ENCODE measurements at places on chromosomes 5 and 9.

DNA sequence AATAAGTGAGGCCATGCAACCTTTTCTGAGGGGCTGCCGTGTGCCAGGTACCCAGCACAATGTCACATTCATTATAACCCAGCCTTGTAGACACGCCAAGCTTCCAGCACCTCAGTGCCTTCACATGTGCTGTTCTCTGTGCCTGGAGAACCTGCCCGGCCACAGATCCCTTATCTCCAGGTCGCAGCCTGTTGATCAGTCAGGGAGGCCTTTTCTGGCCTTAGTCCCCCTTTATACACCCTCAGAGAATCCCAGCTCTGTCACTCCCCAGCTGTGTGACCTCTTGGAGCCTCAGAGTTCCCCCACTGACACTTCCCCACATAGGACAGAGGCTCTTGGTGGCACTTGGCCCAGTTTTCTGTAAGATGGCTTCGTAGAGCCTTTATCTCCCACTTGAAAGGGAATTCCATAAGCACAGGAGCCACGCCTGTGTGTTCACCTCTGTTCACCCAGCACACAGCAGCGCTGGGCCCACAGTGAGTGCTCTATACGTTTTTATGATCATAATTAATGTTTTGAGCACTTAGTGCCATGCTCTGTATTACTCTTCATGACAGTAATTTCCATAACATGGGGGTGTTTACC, 38.7 kb downstream of the NEURL1B start:
- DNase-seq: no peak

GRCh38 chr5:180333661-180334060, 19.5 kb downstream of the GFPT2 start:
- no peak for DNase-seq

- DNase-seq: peak; percentile 83
Observed at GRCh38 chr5:150544611-150545219, 36.8 kb downstream of the NDST1 start.

DNA sequence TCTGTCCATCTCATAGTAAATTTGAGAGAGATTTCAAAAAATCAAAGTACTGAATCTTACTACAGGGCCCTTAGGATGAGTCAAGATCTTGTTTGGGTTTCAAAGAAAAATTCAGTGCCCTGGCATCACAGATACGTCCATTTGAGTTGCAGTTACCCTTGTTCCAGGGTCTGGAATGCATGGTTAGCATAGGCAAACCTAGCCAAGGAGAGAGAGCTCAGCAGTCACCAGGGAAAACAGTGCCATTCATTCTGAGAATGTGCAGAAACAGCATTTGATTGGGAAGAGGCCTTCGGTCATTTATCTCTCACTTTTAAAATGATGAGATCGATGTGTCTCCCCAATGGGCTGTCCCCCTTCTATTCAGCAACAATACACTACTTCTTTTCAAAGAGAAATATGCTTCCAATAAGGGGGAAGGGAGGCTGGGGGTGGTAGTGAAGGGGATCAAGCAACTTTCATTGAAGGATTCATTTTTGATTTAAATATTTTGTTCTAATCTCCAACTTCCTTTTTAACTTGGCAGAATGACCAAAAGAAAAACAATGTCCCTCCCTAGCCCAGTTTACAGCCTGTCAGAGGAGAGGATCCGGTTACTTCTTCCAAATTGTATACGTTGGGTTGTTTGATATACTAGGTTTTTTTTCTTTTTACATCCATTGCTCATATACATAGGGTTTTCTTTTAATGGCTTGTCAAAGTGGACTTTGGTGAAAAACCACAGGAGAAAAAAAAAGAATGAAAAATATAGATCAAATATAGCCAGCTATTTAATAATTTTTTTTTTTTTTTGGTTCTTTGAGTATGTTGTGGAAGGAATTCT, 491.1 kb downstream of the CCDC171 start:
- DNase-seq: no peak

DNA sequence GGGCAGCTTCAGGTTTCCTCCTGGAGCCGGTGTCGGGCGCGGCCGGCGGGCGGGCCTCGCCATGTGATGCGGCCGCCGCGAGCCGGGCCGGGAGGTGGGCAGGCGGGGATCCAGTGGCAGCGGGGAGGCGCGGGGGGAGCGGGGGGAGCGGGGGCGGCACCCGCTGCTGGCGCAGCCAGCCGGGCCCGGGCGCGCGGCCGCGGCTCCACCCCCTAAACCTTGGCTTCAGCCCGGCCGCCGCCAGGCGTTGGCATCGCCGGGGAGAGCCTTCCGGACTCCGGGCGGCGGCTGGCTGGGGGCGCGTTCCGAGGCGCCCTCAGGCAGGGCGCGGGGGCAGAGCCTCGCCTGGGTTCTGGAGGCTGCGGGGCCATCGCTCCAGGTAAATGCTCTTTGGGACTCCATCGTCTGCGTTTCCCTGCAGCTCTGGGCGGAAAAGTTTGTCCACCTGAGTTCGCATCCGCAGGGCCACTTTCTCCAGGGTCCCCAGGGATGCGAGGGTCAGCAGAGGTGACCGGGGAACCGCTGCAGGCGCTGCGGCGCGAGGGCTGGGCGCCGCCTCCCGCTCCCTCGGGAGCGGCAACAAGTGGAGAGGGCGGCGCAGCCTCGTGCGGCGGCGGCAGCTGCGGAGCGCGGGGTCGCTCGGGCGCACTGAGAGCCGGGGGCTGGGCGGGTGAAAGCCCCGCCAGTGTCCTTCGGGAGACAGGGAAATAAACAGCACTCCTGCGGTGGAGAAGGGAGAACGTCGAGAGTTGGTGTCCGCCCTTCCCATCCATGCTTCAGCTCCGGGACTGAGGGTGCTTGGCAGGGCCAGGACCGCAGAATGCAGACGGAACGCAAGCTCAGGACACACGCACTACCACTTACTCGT, at the start of gene ARHGEF28:
TSS of gene ARHGEF28 (plus strand) at position 253 of the 868 bp plus-strand sequence. CDS start 58,656 bp downstream, outside the sequence.
- DNase-seq: peak; percentile 79

- DNase-seq: no peak
Observed at GRCh38 chr5:143583409-143583808, 179.9 kb upstream of the NR3C1 start.

DNA sequence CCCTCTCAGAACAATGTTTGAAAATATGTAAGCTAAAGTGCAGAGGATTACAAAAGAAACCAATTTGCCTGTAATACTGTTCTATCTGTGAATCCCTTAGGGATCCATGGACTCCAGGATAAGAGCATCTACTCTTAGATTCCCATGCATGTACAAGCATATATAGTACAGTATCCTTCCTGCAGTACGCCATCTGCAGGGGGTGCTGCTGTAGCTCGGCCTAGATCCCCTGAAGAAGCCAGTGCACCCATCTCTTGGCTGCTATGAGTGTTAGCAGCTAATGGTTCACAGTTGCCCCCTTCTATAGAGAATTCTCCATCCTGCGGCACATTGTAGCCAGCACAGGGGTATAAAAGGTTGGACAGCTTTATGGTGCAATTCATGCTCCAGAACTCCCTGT, 61.8 kb upstream of the SLC30A5 start:
- no peak for DNase-seq

GRCh38 chr5:92977846-92978540, 603.0 kb downstream of the NR2F1-AS1 start:
- no peak for DNase-seq

Data from sciatic nerve (tissue), 2 donors.